ENCODE measurements at places on chromosomes 3 and 15. TPM values are rescaled to one million over a fixed set of nuclear protein-coding genes. Genes with fewer than 3 reads are reported as not detected.

- no peaks in the 10 kb centered on the region for H3K36me3 ChIP-seq
- DNase-seq = no peak
- H3K27ac ChIP-seq = no peak overlapping the region
- no peaks in the 10 kb centered on the region for H3K27me3 ChIP-seq
- no peak overlapping the region for H3K4me3 ChIP-seq
- H3K4me1 ChIP-seq = no peaks in the 10 kb centered on the region
These were observed 96.2 kb downstream of the CLSTN2 start for GRCh38 chr3:140031170-140031569.

DNA sequence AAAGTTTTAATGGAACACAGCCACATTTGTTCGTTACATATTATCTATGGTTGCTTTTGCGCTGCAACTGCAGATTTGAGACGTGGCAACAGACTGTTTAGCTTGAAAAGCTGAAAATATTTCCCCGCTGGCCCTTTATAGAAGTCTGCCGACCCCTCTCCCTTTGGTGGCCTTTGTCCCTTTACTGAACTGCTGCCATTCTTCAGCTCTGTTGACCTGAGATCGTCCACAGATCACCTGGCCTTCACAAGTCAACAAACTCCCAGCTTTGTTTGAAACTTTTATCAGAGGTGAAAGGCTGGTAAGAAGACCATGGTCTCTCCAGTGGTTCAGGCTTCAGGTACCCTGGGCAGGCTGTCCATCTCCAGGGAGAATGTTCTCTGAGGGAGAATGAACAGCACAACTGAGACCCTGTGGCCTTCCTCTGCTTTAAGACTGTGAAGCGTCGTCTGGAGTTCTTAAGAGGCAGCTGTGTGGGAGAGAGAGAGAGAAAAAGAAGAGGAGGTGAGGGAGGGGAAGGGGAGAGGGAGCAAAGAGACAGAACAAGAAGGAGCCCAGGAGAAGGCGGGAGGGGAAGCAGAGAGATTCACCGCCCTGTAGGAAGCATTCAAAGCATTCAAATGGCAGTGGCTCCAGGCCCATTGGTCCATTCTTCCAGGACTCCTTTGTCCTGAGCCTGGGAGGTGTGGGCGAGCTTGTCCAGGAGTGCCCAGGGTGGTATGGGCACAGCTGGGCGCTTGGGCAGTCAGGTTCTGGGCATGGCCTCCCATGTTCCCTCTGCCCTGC is 53.7 kb upstream of the INSYN1 start:
- H3K27ac ChIP-seq = no peak overlapping the region
- H3K36me3 ChIP-seq = no peaks in the 10 kb centered on the region
- H3K4me3 ChIP-seq = no peak overlapping the region
- no peaks in the 10 kb centered on the region for H3K27me3 ChIP-seq
- no peak for DNase-seq
- H3K4me1 ChIP-seq = peaks cover 21% of the 10 kb centered on the region

GRCh38 chr3:122957707-122958689 is 69.6 kb downstream of the SEMA5B start:
- H3K27me3 ChIP-seq = no peaks in the 10 kb centered on the region
- DNase-seq = no peak
- no peaks in the 10 kb centered on the region for H3K36me3 ChIP-seq
- H3K4me1 ChIP-seq = no peaks in the 10 kb centered on the region

ZBBX gene
- not detected for total RNA-seq
